ENCODE measurements at places on chromosomes 7 and 10.

DNA sequence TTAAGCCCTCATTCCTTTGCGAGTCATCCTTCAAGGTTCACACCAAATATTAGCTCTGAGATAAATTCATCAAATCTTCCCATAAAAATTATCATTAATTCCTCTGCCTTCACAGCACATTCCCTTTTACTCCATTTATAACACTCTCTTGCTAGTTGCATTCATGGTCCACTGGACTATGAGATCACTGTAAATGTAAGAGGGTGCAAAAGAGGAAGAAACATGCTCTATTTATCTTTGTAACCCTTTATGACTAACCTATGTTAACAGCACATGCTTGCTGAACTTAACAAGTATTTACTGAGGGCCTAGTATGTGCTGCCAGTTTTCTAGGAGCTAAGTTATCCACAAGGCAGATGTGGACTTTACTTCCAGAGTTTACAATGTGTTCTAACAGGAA is 86.7 kb upstream of the TMEM168 start:
- no peak for DNase-seq

DNA sequence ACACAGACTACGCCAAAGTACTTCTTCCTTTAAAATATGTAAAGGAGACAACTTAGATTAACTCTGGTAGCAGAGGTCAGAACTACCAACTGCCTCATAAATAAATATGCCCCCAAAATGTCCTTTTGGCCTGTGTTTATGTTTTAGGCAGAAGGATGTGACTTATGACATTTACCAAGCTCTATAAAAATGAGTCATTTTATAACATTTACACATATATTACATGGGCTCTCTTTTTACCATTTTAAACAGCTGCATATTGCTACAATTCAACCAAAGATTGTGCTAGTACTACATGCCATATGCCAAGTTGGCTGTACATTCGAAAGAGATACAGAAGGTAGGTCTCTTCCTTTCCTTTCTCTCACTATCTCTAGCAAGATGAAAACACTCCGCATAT is 12.4 kb downstream of the ABLIM1 start:
- DNase-seq: no peak

DNA sequence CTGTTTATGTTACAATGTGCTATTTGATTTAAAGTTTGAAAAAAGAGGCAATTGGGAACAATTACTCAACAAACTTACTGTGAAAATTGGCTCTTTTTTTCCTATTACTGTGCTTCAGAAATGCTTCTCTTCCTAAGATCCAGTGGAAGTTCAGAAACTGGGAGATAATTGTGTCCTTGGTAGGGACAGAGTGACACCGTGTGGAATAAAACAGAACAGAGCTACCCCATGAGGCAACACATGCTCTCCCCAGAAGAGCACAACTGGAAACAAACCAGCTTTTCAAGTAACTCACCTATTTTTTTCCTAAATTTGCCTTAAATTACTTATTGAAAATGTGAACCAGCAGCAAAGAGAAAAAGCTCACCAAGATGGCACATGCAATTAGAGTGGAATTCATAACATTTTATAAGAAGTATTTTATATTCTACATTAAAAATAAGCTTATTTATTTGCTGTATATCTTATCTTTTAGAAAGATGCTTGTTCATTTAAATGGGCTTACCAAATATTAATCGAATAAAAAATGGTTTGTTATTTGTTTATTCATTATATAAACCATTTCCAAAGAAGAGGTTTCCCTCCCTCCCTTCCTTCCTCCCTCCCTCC is 346.1 kb upstream of the ANKRD30A start:
- no peak for DNase-seq

- no peak for DNase-seq
Observed at GRCh38 chr7:108093851-108094331, 36.3 kb downstream of the LAMB4 start.

- no peak for DNase-seq
Observed at GRCh38 chr10:88693392-88694020, 12.5 kb upstream of the LIPK start.

DNA sequence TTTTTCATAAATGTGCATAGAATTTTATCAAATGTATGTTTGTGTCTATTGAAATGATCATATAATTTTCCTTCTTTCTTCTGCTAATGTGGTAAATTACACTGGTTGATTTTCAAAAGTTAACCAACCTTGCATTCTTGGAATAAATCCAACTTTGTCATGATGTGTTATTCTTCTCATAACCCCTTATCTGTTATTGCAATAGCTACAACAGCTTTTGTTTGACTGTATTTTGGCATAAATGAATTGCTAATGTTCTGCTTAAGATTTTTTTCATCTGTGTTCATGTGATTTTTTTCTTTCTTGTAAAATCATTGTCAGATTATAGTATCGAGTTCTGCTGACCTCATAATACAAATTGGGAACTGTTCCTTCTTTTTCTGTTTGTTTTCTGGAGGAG is 17.6 kb downstream of the CDH23 start:
- DNase-seq: no peak

DNA sequence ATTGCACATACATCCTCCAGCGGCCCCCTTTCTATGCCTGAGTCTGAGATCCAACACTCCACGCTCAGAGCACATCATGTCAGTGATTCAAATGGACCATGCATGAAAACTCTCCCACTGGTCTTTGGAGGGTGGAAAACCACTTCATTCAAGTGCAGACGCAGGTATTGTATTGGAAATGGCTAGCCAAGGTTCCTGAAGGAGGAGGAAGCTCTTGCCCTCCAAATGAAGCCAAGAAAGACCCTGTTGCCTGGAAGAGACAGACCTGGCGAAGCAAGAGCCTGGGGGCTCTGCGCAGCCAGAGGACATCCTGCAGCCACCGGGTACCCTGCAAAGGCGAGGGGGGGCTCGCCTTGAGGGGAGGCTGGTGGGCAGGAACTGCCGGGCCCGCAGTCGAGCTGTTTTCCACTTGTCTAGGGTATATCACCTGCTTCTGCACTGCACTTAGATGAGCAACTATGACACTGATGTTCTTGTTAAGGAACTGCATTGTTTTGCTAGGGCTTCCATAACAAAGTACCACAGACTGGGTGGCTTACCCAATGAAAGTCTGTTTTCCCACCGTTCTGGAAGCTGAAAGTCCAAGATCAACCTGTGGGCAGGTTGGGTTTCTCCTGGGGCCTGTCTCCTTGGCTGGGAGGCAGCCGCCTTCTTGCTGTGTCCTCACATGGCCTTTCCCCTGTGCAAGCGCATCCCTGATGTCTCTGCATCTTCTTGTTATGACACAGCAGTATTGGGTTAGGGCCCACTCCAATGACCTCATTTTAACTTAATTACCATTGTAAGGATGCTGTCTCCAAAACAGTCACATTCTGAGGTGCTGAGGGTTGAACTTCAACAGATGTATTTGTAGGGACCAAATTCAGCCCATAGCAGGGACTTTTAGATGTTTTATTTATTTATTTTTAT is 233.4 kb downstream of the ARHGAP12 start:
- peak; percentile 61 for DNase-seq

DNA sequence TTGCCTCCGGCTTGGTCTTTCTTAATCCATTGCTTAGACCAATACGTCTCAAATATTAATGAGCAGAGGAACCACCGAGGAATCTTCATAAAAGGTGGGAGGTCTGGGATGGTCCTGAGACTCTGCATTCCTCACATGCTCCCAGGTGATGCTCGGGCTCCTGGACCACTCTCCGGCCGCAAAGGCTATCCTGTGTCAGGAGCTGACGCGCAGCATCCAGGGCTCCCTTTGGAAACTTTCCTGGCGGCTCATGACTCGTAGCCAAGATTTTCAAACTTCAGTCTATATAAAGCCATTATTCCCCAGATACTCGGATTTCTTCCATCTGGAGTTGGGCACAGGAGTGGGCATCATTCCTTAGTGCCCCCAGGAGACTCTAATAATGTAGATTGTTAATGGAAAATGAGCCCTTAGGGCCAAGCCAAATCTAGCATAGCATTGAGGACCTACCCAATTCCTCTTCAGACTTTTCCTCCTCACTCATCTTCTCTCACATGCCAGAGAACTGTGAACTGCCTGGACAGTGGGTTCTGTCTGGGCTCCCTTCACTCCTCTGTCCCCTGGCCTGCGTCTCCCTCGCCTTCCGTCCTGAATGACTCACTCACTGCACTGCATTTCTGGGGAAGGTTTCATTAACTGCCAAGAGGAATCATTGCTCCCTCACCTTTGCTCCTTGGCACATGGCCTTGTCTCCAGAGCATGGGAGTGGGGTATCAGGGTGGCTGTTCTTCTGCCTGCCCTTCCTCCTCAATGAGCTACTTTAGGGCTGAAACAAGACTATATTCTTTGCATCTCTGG is 89.3 kb downstream of the MKI67 start:
- DNase-seq: no peak

GRCh38 chr7:143447466-143447865 is 4.2 kb downstream of the TAS2R60 start:
- DNase-seq: peak; percentile 13

DNA sequence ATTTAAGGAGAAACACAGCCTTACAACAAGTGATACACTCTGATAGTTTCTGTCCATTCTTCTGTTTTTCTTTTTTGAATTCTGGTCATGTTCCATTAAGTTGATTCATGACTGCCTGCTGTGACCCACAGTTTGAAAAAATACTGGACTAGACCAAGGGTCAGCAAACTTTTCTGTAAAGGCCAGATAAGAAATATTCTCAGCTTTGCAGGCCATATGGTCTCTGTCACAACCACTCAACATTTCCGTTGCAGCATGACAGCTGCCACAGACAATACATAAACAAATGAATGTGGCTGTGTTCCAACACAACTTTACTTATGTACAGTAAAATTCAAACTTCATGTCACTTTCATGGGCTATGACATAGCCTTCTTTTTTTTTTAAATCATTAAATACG is 156.7 kb downstream of the PLXNA4 start:
- DNase-seq: no peak

DNA sequence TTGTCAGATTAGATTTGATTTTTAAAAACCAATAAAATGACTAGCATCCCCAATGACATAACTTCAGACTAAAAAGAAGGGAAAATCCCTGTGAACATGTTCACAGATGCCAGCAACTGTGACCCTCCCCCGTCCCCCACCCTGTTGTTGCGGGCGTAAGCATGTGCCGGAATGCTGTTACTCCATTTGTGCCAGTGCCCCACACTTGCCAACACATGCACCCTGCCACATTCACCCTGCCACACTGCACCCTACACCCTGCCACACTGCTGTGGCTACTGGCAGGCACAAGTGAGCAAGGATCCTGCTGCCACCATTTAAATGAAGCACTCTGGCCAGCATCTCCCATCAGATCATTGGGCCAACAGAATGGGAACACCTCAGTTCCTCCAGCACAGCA is 540.2 kb downstream of the GRID1 start:
- DNase-seq: no peak

- DNase-seq: no peak
Observed at GRCh38 chr7:18511351-18512140, 16.0 kb downstream of the HDAC9 start.

GRCh38 chr7:152683297-152683696 is 7.4 kb upstream of the XRCC2 start:
- no peak for DNase-seq

- no peak for DNase-seq
Observed at GRCh38 chr7:34451923-34452322, 206.1 kb upstream of the NPSR1 start.

DNA sequence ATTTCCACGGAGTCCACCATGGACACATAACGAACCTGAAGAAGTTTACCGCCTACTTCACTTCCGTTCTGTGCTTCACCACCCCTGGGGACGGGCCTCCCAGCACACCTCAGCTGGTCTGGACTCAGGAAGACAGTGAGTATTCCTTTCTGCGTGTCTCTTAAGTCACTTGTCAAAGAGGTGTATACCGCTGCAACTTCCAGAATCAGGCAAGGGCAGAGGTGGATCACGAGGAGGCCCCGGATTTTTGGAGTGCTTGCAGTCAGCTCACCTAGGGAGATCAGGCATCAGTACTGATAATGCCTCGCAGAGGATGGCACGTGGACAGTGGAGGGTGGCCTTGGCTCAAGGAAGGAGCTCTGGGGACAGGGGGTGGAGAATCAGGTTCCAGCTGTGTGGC is 630.4 kb upstream of the FOXK1 start:
- DNase-seq: no peak

- DNase-seq: no peak
Observed at GRCh38 chr10:21130683-21131442, 233.8 kb upstream of the NEBL start.

DNA sequence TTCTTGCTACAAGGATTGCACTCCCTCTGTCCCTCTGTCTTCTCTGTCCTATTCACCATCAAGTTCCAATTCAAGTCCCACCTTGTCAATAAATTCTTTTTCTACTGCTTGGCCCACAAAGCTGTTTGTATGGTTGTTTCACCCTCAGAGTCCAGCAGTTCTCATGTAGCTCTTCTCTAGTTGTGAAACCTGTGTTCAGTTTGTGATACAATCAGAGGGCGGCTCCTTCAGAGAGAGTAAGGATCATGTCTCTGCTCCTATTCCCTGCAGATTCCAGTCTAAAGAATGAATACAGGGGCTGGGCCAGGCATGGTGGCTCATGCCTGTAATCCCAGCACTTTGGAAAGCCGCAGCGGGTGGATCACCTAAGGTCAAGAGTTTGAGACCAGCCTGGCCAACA is 126.6 kb upstream of the BET1 start:
- no peak for DNase-seq

DNA sequence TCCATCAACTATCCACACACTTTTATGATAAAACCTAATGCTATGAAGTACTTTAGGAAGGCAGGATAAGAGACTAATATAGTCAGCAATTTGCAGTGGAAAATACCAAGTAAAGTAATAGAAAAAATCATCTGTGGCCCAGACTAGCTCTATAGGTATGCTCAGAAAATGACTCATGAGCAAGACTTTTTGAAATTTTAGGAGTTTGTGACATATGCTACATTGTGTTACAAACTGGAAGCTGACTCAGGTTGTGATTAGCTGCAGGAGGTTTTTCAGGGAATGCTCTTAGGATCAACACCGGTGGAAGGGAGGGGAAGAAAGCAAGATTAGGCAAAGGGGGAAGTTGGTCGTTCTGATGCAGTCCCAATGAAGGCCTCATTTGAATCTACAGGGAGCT is 56.1 kb downstream of the FEZF1 start:
- DNase-seq: no peak

DNA sequence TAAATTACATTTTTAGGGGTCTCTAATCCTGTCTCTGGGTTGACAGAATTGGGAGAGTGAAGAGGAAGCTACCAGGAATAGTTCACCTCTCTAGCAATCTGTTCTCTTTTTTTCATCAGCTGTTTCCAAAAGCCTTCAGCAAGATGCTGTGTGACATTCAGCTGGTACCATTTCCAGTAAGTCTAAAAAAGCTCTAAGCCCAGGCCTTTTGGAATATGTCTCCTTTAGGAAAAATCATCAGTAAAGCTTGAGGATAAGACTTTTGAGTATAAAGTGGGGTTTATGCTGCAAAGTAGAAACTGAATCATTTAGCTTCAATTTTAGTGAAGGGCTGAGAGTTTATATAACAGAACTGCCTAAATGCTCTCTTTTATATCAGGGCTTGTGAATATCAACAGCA is 81.5 kb downstream of the CCNY start:
- DNase-seq: no peak

DNA sequence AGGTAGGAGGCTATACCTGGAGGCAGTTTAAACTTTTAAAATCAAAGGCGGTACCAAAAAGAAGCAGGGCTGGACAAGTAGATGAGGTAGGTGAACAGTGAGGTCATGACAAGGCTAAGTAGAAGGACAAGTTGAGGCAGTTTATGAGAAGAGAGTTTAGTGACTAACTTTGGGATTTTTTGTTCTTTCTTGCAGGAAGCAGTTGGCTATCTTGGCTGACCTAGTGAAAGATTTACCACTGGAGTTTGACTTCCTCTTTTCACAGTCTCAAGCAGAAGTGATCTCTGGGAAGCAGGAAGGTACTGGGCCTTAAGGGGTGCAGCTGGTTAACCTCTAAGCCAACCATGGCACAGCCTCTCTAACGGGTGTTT is 26.3 kb downstream of the ENTPD7 start:
- DNase-seq: no peak
